ENCODE measurements at places on chromosomes 16 and 17.

GRCh38 chr16:54297154-54297553 is 10.6 kb upstream of the IRX3 start:
- DNase-seq, result no peak

GRCh38 chr17:67164302-67164701 is 80.7 kb downstream of the HELZ start:
- DNase-seq, result no peak

- no peak for DNase-seq
Observed at GRCh38 chr17:67016039-67016762, 28.2 kb upstream of the CACNG1 start.

DNA sequence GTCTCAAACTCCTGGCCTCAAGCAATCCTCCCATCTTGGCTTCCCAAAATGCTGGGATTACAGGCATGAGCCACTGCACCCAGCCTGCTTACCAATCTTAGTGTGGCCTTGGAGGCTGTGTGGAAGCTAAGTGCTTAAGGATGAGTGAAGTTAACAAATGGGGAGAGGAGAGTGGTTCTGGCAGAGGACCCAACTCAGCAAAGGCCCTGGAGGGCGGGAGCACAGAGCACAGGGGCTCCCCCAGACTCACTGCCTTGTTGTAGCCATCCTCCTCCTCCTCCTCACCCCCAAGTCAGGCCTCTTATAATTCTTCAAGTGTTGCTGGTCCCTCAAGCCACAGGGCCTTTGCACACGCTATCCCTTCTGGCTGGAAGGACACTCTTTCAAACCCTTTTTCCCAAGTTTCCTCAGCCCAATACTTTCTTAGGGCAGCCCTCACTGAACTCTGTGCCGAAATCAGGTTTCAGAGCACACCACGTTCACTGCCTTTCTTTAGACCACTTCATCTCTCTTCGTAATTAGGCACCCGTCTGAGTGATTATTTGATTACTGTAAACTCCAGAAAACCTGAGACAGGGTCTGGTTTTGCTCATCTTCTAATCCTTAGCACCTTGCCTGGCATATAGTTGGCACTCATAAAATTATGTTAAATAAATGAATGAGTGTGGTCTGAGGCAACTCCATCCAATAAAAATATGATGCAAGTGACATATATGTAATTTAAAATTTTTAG is 23.4 kb downstream of the NGFR start:
- DNase-seq, result no peak

- DNase-seq, result no peak
Observed at GRCh38 chr17:55434721-55435120, 13.1 kb upstream of the MMD start.

- no peak for DNase-seq
Observed at GRCh38 chr16:84245956-84246678, 6.3 kb upstream of the KCNG4 start.

GRCh38 chr17:75205793-75206163 is 299 bp downstream of the NUP85 start:
- DNase-seq, result no peak

GRCh38 chr17:49021095-49021767 is 24.0 kb downstream of the IGF2BP1 start:
- no peak for DNase-seq

- DNase-seq, result no peak
Observed at GRCh38 chr16:54590836-54591235, 304.2 kb upstream of the IRX3 start.

DNA sequence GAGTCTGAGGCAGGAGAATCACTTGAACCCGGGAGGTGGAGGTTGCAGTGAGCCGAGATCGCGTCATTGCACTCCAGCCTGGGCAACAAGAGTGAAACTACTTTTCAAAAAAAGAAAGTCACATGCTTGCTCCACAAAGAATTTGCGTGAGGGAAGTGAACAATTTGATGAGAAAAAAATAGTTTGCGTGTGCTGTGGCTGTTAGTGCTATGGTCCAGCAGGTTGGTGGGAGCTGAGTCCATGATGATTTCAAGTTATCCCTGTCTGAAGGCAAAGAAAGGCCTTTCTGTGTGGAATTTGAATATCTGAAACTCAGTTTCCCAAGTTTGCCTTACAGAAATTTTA is 21.0 kb downstream of the PRCD start:
- no peak for DNase-seq

DNA sequence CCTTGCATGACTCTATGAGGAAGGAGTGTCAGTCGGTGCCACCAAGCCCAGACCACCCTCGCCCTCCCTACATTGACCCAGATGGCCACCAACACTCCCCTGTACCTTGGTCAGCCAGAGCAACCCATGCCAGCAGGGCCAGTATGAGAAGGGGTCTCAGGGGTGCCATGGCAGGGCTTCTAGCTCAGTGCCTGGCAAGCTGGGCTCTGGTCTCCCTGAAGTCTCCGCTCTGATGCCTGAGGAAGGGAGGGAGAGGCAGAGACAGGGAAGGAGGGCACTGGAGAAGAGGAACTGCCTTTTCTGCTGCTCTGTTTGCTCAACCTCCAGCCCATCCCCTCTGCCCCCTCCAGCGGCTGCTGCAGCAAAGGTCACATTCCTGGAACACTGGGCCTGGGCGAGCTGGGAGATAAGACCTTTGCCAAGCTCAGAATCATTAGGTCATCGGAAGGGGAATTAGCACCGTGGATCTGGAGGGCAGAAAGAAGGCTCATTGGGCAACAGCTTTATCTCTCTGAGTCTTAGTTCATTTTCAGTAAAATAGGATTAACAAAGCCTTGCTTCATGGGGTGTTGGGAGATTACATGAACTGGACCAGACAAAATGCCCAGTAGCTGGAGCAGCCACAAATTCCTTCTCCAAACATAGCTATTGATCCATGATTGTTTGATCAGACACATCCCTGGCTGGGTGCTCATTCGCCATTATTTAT is at the start of gene VTN:
VTN (minus strand) TSS at position 273 of the 709 bp plus-strand sequence; CDS start at position 169, 104 bp downstream.
- no peak for DNase-seq

GRCh38 chr17:72306037-72306436 is 185.2 kb downstream of the SOX9 start:
- DNase-seq, result no peak

DNA sequence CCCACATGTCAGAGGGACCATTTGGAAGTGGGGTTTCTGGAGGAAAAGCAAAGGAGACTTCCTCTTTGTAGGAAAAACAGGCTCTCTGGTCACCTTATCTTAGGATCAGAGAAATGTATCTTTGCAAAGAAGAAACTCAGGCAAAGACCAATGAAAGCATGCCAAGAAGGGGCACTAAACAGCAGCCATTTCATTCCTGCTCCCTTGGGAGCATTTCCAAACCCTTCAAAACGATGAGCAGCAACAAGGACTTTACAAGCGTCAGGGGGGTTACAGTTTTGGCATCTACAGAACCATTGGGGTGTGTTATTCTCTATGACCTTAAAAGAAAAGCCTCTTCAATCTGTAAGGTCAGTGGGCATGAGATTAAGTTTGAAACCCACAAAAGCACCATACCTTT is 122.8 kb downstream of the SMG6 start:
- DNase-seq, result no peak

- DNase-seq, result no peak
Observed at GRCh38 chr16:83083361-83083760, 456.6 kb downstream of the CDH13 start.

- no peak for DNase-seq
Observed at GRCh38 chr16:49839017-49839825, 16.7 kb downstream of the ZNF423 start.

GRCh38 chr17:81282141-81282540 is 13.0 kb downstream of the SLC38A10 start:
- no peak for DNase-seq

DNA sequence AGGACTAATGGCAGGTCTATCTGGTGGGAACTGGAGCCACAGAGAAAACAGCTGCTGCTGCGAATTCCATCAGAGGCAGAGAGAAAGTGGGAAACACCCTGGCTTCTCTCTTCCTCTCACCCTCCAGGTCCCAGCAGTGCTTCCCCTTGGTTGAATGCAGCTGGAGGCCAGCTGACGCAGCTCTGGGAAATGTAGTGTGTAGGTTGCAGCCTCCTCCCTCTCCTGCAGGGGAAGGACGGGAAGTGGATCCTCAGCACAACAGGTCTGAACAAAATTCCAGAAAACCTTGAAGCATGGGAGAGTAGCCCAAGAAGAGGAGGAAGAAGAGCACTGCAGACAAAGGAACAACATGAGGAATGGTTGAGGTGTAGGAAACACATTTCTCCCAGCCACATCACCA is 67.8 kb upstream of the MMP2 start:
- no peak for DNase-seq

GRCh38 chr16:72990571-72990970 is 57.4 kb downstream of the ZFHX3 start:
- DNase-seq, result no peak

DNA sequence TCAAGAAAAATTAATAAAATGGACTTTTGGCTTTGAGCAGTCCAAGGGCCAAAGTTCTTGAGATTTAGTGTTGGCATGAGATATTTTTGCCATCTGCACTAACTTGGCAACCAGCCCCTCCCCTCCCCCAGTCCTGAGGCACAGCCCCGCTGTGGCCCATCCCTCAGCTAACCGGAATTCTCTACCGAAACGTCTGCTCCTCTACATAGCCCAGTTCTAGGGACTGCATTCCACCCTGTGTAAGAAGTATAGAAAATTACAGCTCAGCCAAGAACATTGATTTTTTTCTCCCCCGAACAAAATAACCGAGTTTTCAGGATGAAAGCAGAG is 97.5 kb downstream of the AMFR start:
- no peak for DNase-seq

DNA sequence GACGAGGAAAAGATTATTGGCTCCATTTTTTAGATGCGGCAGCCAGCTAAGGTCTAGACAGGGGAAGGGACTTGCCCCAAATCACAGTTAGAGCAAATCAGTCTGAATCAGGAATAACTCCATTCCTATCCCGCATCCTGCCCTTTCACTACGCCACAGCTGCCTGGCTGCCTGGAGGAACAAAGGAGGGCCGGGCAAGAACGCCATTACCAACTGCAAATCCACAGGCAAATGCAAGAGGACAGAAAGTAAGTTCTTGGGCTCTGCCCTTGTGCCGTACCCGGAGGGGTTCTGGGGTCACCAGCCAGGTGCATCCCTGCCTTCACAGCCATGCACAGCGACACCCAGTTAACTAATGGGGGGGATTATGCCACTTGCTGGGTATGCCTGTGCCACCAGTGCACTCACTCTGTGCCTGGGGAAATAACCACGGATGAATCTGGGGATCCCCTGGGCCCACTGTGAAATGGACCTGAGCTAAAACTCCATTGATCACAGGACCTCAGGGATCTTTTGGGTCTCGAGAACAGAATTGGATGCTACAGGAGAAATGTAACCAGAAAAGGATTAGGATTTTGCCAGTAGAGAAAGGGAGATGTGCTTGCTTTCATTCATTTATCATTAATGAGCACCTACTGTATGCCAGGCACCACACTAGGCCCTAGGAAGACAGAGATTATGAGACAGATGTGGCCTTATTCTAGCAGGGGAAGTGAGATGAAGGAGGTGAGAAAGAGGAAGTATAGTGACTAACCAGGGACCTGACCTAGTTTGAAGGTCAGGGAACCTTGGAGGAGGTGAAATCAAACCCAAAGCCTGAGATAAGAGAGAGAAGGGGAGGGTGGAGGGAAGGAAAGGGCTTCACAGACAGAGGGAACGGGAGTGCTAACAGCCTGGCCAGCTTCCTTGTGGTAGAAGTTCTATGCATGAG is 17.7 kb downstream of the BCL7C start:
- no peak for DNase-seq

DNA sequence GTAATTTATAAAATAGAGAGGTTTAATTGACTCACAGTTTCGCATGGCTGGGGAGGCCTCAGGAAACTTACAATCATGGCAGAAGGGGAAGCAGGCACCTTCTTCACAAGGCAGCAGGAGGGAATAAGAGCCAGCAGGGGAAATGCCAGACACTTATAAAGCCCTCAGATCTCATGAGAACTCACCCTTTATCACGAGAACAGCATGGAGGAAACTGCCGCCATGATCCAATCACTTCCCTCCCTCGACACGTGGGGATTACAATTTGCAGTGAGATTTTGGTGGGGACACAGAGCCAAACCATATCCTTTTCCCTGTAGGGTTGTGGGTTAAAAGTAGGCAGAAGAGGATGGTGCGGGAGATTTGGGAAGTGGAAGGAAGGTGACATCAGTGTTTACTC is 101.4 kb downstream of the BMERB1 start:
- DNase-seq, result no peak

GRCh38 chr16:85329059-85329812 is 217.0 kb upstream of the CIBAR2 start:
- DNase-seq, result no peak

GRCh38 chr17:351875-352420 is 659 bp downstream of the RPH3AL start:
- no peak for DNase-seq

GRCh38 chr17:7307686-7308624 is 527 bp downstream of the EIF5A start:
- DNase-seq, result no peak

DNA sequence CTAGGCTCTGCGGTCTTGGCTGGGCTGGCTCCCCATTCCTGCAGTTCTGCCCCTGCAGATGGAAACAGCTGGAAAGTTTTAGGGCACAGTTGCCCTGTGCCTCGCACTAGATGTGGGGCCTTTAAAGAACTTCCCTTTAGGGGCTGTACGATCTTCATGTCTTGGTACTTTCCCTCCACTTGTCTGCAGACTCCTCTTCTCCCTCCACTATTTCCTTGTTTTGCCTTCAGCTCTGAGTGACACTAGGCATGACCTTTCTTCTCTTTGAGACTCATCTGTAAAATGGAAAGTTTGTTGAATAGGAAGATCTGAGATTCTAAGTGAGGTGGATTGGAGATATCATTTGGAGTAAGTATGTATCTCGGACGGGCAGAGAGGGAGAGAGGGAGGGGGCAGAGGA is 6.3 kb upstream of the TAC4 start:
- DNase-seq, result no peak

DNA sequence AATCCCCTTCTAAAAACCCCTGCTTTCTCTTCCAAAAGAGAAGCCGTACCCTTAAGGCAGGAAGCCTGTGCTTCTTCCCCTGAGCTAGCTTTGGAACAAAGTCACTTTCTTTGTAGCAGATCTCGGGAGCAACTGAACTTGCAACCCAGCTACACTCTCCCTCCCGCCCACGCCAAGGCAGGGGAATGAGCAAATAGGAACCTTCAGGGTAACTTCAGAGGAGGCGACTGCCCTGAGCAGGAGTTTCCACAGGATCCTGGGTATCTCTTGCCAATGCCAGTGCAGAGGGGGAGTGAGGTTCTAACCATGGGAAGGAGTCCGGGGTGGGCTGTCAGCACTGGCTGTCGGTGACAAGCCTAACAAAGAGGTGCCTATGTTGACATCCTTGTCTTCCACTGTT is 5.9 kb upstream of the PIRT start:
- DNase-seq, result no peak

Measured in vagina (tissue), 2 donors.